ENCODE measurements at places on chromosomes 6 and 20.

DNA sequence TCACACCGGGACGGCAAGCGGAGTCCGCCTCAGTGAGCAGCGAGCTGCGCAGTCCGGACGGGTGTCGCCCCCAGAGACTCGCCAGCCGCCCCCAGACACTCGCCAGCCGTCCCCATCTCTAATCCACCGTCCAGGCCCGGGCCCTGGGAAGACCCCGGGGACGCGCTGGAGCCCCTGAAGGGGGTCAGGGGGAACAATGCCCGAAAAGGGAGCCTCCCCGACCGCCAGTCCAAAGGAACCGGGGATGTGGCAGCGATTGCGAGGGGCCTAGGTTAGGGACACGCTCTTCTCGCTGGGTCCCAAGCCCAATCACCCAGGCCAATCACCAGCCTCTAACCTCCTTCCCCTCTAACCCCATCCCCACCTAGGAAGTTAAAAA, 33.1 kb downstream of the TFAP2A start:
- no peak for DNase-seq

DNA sequence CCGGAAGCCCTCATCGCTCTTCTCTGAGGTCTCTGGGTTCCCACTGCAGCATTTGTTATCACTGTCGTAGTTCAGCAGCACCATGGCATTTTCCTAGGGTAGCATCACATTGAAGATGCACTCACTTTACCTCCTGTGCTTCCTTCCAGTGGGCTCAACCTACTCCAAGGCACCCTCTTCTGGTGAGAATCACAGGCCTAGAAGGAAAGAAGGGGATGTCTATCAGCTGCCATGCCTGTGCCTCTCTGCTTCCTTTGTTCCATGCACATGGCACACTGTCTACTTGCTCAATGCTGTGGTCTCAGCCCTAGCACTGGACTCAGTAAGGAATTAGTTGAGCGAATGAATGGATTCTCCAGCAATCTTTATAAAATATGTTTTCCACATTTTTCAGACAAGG, 22.6 kb downstream of the CST4 start:
- DNase-seq: no peak

GRCh38 chr20:40265825-40266533, 423.1 kb downstream of the MAFB start:
- DNase-seq: no peak

GRCh38 chr6:155103816-155104366, 108.8 kb downstream of the TIAM2 start:
- DNase-seq: peak; percentile 43

GRCh38 chr6:166423051-166423745, 40.5 kb upstream of the MPC1 start:
- no peak for DNase-seq

GRCh38 chr20:5829241-5829809, 79.1 kb downstream of the SHLD1 start:
- DNase-seq: no peak

DNA sequence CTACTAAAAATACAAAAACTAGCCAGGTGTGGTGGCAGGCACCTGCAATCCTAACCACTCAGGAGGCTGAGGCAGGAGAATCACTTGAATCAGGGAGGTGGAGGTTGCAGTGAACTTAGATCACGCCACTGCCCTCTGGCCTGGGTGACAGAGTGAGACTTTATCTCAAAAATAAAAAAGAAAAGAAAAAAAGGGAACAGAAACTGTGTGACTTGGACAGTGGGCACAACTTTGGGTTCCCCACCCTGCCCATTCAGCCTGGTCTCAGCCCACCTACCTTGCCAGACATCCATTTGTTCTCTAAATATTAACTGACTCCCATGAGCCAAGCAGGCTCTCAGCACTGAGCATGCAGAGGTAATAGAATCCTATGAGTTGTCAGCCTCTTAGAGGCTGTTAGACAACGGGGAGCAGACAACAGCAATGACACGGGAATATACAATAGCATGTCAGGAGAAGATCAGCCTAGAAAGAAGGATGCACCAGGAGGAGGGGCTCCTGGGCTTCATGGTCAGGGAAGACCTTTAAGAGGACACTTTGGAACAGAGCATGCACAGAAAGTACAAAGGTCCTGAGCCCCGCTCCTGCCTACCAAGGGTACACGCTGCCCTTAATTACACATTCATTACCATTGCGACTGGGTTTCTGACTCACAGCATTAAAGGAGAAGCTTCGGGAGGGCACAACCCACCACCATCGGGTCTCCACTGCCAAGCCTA, 20.0 kb downstream of the FAM209B start:
- DNase-seq: no peak

- DNase-seq: no peak
Measured at GRCh38 chr6:48139818-48140614, 29.0 kb upstream of the PTCHD4 start.

GRCh38 chr6:137968901-137969300, 101.8 kb downstream of the TNFAIP3 start:
- no peak for DNase-seq

DNA sequence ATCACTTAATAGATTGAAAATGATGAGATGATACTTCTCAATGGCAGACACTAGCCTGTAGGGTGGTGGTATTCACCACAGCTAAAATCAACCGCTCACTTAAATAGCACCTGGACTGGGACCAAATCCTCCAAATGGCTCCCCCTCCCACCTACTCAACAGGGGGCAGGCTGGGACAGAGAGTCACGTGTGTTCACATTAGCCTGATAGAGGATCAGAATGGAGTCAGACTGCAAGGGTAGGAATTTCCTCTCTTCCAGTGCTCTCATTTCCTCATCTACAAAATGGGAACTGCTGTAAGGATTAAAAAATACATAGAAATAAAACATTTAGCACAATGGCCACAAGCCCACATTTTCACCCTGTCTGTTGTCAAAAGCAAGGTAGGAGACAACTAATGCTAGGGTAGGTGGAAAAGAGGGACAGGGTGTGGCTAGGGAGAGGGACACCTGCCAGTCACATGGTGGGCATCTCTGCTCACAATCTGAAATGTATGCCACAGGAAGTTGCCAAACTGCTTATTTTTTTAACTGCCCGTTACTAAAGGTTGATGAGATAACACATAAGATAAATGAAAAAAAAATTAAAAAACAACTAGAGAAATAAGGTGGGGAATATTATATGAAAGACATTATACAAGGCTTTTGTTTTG, 55.3 kb downstream of the BACH2 start:
- no peak for DNase-seq
